ENCODE measurements at places on chromosomes 16 and 17.

DNA sequence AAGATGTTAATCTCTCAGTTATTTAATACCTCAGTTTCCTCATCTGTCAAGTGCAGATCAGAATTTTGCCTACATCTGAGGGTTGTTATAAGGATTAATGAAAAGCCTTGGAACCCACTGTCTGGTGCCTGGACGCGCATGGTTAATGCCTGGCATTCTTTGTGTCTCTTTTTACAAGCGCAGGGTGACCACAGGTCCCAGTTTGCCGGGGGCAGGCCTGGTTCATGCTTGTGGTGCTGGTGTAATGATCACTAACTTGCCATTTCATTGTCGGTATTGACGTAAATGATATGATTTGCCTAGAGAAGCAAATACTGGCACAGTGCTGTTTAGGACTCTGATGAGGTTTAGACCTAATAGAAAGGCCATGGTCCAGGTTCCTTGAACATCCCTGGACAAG is 23.1 kb downstream of the MRC2 start:
- DNase-seq = no peak

DNA sequence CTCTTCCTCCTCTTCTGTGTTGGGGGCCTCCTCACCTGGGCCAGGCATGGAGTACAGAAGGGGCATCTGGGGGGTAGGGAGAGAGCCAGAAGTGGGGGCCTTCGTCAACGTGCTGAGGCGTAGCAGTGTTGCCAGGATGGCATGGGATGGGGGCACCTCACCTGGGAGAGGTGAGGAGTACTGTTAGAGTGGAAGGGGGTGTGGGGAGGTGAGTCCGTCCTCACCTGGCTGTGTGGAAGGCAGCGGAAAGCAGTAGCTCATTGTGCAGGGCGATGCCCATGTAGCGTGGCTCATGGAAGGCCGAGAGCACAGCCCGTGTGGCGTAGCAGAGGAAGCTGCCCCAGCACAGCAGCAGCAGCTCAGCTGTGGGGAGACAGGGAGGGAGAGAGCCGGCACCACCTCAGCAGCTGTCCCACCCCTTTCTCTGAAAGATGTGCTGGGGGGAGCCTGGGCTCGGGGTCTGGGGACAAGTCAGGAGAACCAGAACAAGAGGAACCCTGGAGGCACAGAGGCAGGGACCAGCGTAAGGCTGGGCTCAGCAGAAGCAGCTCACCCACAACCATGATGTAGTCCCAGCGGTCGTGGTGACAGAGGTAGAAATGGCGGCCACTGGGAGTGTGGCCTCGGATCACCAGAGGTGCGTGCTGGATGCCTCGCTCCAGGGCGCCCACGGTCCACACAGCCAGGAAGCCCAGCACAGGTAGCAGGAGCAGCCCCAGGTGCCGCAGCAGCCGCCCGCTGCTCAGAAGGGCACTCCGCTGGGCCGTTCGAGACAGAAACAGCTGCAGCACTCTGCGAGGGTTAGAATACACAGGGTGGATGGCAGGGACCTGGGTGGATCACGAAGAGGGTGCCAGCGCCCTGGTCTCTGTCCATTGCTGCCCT is 9.0 kb downstream of the GPR179 start:
- DNase-seq = no peak

DNA sequence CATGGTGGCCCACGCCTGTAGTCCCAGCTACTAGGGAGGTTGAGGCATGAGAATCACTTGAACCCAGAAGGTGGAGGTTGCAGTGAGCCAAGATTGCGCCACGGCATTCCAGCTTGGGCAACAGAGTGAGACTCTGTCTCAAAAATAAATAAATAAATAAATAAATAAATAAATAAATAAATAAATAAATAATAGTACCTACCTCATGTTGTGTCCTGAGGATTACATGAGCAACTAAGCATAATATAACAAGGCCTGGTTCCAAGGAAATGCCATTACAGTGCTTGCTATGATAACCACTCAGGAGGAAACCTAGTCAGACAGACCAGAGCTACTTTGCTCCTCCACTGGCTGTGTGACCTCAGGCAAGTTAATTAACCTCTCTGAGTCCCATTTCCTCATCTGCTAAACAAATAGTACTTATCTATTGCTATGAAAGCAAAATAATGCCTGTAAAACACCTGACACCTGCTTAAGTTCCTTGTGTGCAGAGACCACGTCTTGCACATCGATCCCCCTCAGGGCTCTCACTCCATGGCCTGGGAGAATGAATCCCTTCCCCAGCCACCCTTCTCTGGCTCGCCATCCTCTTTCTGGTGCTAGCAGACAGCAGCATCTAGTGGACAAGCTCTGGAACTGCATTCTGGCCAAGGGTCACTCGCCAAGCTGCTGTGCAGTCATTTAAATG is 7.5 kb downstream of the EPOP start:
- DNase-seq = peak; percentile 15

GRCh38 chr16:9409560-9410493 is 318.4 kb downstream of the HAPSTR1 start:
- DNase-seq = no peak

DNA sequence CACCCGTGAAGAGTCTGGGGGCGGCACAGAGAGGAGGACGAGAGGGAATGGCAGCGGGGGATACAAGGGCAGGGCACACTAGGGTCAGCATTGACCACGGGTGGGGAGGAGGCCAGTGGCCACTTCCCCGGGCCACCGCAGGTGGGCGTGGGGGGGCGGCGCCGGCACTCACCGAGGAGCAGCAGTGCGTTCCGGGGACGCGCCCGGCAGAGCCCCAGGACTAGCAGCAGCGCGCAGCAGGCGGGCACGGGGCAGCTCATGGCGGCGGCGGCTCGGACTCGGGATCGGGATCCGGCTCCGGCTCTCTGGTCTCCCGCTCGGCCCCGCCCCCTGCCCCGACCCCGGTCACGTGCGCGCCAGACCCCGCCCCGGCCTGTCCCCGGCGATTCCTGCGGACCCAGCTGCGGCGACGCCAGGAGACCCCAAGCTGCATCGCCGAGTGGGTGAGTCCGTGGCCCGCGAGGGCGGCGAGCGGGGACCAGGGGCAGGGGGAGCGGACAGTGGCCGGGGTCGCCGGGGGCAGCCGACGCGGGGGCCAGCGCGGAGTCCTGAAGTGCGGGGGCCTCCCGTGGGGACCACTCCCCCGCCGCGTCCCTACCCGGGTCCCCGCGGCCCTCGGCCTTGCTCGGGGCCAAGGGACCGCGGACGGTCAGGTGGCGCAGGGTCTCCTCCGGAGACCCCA is at the start of the genes SGSH and SLC26A11:
TSS of gene SGSH (minus strand) at position 280 of the 682 bp plus-strand sequence. CDS start at position 260, 20 bp downstream.
TSS of gene SLC26A11 (plus strand) at position 374 of the 682 bp plus-strand sequence. CDS start 1,134 bp downstream, outside the sequence.
- DNase-seq = no peak

- DNase-seq = no peak
Measured at GRCh38 chr17:79242873-79243602, 168.4 kb downstream of the ENGASE start.

DNA sequence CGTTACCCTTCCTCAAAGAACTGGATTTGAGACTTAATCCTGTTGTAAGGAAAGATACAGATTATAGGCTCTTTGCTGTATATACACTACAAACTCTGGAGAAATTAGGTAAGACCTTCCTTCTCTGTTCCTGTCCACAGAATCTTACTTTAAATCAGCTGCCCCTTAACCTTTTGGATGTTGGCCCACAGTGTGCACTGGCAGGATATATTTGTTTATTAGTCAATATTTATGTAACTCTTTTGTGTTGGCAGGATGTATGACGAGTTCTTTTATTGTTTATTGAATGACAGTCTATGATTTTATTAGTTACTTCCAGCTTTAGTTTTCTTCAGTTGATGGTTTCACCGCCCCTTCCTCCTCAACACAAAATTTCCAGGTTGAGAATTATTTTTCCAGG is 19.7 kb downstream of the LRRC36 start:
- DNase-seq = no peak

DNA sequence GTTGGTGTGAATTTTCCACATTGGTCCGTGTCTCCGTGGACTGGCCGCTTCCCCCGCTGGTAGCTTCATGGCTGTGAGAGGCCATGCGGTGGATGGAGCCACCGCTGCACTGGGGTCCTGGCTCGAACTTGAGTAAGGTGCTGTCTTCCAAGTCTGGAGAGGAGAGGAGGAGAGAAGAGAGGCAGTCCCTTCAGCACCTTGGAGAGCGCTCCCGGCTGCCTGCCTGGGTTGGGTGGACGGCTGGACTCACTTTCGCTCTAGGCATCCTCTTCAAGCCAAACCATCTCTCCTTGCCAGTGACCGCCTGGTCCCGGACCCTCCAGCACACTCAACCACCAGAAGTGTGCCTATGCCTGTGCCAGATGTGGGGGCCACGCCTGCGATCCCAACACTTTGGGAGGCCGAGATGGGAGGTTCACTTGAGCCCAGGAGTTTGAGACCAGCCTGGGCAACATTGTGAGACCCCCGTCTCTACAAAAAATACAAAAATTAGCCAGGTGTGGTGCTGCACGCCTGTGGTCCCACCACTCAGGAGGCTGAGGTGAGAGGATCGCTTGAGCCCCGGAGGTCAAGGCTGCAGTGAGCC is 6.2 kb downstream of the JPH3 start:
- DNase-seq = no peak

DNA sequence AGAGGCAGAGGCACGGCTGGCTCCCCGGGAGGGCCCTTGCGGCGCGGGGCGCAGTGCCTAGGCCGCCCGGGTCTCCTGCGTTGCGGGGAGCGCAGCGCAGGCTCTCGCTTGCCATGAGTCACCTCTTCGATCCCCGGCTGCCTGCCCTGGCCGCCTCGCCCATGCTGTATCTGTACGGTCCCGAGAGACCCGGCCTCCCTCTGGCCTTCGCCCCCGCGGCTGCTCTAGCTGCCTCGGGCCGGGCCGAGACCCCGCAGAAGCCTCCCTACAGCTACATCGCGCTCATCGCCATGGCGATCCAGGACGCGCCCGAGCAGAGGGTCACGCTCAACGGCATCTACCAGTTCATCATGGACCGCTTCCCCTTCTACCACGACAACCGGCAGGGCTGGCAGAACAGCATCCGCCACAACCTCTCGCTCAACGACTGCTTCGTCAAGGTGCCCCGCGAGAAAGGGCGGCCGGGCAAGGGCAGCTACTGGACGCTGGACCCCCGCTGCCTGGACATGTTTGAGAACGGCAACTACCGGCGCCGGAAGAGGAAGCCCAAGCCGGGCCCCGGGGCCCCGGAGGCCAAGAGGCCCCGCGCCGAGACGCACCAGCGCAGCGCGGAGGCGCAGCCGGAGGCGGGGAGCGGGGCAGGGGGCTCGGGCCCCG is 390 bp downstream of the FOXL1 start:
- DNase-seq = no peak

- no peak for DNase-seq
Measured at GRCh38 chr17:63714550-63715277, 14.8 kb upstream of the LIMD2 start.

Measured in stimulated activated CD4-positive, alpha-beta T cell treated with anti-CD3 and anti-CD28 coated beads, Interleukin-1b, Interleukin-23, amount 100 ng/mL, for 1 hour (primary cell).